ENCODE measurements at places on chromosomes 4 and X.

DNA sequence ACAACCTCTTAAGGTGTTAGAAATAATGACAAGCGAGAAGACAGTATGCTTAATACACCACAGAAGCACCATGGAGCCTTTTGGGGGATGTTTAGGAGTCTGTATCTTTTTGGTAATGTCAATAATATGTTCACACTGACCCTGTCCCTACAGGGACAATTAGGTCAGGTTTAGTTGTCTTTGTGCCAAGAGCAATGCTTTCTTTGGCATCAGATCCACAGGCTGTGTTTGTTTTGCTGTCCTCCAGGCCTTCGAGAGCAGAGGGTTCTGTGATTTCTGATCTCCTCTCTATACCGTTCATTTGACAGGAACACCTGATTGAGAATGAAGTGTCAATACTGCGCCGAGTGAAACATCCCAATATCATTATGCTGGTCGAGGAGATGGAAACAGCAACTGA is 153.8 kb downstream of the DCLK2 start:
- DNase-seq, result no peak

GRCh38 chr4:63459329-63459728 is 949.9 kb downstream of the TECRL start:
- no peak for DNase-seq

DNA sequence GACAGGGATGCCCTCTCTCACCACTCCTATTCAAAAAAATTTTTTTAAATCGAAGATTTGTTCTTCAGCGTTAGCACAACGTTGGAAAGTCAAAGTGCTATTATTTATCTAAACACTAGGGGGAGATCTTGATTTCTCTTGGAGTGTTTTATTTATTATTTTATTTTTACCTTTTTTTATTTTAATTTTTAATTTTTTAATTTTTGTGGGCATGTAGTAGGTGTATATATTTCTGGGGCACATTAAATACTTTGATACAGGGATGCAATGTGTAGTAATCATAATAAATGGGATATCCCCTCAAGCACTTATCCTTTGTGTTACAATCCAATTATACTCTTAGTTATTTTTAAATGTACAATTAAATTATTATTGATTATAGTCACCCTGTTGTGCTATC is 37.4 kb upstream of the SLC10A4 start:
- DNase-seq, result no peak

GRCh38 chr4:114926583-114926982 is 186.8 kb downstream of the NDST4 start:
- no peak for DNase-seq

- no peak for DNase-seq
Measured at GRCh38 chr4:176781739-176782100, 11.0 kb downstream of the VEGFC start.

- DNase-seq, result no peak
Measured at GRCh38 chr4:101284546-101284945, 62.8 kb downstream of the PPP3CA start.

GRCh38 chrX:135639066-135639780 is 74.2 kb upstream of the CT45A1 start:
- no peak for DNase-seq

DNA sequence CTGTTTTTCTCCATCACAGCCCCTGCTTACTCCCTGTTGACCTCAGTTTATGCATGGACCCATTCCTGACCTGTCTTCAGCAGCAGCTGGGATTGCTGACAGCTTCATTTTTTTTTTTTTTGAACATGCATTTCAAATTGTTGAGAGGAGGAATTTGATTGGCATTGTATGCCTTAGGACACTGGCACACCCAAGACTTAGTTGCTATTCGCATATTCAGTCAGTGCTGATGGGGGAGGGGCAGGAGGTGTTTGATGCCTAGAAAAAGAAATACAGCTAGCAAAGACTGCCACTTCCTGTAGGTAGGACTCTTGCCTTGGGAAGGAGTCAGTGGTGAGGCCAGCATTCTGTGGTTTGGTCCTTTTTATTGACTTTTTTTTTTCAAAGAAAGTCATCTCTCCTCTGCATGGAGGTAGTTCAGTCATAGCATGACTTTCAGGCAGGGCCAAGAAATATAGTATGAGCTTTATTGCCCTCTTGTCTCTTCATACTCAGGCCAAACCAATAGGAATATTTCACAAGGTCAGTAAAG is 33.6 kb upstream of the XK start:
- DNase-seq, result no peak

GRCh38 chr4:74426101-74426500 is 18.8 kb upstream of the AREG start:
- DNase-seq, result no peak
